CD4-positive, alpha-beta T cell treated with Interleukin-12 subunit alpha and Interleukin-12 subunit beta, for 1 hour (primary cell): ENCODE measurements at places on chromosomes 2 and 18.
A peak's percentile ranks its signal among the peaks of the same experiment; 100 is the strongest.

DNA sequence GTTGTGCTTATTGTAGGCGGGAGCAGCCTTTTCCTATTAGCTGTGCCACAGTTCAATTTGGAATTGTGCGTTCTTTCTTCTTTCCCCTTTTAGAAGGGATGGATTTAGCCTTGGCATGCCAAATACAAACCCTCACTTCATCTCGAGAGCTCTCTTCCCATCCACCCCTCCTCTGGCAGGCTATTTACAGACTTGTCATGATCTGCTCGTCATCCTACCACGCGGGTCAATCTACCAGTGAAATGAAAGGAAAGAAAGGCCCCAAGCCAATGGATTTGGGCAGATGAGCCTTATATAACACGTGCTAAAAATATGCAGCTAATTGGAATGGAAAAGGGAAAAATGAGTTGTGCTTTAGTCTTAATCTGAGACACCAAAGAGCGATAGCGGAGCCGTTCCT is 277.5 kb downstream of the PRKCE start:
- no peak for DNase-seq

DNA sequence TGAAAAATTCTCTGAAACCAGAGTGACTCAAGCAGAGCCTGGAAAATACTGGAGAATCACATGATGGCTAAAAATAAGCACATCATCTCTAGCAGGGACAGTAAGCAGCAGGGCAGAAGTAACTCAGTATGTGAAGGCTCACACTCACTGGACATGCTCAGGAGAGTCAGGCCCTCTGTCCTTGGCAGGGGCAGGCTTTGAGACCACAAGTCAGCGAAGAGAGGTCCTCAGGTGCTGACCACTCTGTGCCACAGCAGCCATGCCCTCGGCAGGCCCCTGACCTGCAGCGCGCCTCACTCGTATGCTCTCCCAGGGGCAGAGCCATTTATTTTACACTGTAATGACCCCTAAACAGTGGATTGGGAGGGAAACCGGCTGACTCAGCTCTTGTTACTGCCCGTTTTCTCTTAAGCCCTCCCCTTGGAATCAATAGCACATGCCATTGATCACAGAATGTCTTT is 76.8 kb downstream of the MAPRE2 start:
- no peak for DNase-seq

DNA sequence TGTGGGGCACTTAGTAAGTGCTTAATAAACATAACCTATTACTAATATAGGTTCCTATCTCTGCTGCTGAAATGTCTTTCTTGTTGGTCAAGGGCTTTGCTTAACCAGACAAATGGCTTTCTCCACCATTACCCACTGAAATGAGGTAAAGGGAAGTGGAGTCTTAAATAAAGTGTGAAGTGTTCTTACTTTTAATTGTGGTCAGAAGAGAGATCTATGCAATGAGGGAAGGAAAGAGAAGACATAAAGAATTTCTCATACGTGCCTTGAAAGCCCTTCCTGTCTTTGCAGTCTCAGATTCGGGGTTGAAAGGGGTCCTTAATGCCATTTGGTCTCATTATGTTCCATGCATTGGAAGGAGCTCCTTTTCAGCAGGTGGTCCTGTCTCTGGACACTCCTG is 6.9 kb upstream of the CXCR4 start:
- DNase-seq = no peak

- DNase-seq = no peak
Measured at GRCh38 chr2:81901017-81901416, 1596.5 kb upstream of the LRRTM1 start.

DNA sequence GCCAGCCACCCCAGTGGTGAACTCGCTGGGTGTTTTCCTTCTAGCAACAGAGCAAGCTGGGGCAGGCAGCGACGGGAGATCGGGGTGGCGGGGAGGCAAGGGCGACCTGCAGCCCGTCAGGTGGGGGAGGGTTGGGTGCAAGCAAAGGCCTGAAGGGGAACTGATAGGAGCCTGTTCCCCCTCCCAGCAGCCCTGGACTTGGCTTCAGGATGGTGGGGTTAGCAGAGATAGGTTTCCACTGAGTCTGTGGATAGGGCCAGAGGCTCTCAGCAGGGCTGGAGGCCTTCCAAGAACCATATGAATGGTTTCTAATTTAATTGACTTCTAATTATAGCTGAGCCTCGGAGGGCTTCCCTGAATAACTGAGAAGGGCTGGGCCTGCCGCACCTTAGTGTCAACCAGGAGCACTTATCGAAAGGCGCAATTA is 55.3 kb downstream of the EDAR start:
- DNase-seq = no peak

- DNase-seq = no peak
Measured at GRCh38 chr2:20189299-20189931, 35.5 kb downstream of the SDC1 start.

- no peak for DNase-seq
Measured at GRCh38 chr2:80135001-80135400, 169.6 kb downstream of the LRRTM1 start.

DNA sequence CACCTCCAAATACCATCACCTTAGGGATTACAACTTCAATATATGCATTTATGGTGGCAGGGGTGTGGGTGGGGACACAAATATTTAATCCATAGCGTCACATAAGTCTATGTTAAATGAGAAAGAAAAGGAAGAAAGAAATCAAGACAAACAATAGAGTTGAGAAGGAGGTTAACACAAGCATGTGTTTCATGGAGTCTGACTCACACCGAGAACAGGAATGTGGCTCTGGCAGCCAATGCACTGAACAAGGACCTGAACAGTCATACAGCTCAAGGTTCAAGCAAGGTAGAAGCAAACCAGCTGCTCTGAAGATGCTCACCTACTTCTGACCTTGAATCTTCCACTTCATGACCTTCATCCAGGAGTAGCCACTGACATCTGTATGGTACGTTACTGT is 36.2 kb upstream of the LPIN1 start:
- DNase-seq = no peak

DNA sequence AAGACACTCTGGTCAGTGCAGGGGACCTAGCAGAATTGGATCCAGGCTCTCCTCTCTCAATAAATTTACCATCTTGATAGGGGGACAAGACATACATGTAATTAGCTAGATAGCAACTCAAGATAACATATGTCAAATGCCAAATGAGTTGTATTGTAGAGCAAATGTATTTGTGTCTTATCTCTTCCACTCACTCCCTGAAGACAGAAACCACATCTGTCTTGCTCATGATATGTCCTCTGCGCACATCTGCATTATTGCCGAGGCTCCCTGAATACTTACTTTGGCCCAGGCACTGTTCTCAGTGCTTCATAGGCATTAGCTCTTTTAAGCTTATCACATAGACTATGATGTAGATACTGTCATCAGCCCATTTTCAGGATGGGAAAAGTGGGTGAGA is 122.9 kb upstream of the GATA6 start:
- no peak for DNase-seq

DNA sequence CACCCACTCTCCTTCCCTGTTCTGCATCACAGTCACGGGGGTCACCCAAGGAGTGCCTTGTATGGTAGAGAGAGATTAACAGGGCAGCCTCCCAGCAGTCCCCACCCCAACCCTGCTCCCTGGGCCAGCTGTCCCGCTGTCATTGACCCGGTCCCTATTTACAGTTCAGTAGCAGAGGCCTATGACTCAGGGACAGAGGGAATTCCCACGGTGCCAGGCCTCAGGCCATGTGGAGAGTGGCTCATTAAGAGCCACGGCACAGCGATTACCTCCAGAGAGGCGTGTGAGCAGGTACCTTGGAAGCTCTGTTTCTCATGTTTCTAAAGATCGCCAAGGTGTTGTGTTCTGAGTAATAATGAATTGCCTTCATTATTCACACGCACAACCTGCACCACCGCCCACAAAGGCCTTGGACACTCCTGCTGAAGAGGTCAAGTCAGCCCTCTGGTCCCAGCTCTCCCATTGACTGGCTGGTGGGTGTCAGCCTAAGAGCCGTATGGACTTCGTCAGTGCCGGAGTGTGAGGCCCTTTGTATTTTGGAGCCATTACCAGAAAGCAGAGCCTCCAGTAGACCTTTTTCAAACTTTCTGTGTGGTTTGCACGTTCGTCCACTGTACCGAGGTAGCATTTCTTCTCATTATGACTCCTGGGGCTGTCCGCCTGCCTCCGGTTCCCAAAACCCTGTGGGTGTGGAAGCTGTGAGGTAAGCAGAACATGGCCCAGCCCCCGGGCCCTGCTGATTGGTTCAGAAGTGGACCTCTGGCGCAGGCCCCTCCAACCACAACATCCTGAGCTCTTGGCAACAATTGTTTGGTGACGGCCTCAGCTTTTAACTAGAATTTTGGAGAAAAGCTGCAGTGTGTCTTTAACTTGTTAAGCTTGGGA is 47.0 kb downstream of the SERTAD2 start:
- DNase-seq = peak; percentile 91
